ENCODE measurements at places on chromosomes 7 and 10.

DNA sequence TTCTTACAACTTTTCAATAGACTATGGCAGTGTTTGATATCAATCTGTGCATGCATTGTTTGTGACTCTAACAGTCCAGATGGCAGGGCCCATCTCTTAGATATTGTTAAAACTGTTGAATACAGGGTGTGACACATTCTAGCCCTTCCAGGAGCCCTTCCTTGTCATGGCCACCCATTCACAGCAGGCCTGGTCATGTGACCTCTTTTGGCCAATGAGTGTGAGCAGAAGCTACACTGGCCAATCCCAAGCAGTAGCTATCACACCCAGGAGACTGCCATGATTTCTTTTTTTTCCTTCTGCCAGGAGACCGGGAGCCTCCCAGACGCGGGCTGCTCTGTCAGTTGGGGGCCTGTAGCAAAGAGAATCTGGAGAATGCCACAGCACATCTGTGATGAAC lies 655.4 kb upstream of the MKI67 start:
- no peak for DNase-seq

GRCh38 chr7:521221-522070 lies 1.8 kb upstream of the PDGFA start:
- peak; percentile 64 for DNase-seq

DNA sequence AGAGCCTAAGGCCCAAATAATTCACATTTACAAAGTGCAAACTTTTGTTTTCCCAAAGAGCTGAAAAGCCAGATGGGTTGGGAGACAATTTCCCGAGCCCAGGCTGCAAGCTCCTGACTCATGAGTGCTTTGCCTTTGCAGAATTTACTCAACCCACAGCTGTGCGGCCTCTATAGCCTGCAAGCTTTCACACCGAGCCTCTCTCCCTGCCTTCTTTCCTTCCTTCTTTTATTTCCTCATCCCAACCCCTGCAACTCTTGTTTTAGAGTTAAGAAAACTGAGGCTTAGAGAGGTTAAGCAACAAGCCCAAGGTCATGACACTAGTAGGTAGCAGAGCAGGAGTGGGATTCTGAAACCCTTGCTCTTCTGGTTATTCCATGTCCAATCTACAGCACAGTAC lies 203.0 kb upstream of the GPR26 start:
- no peak for DNase-seq

DNA sequence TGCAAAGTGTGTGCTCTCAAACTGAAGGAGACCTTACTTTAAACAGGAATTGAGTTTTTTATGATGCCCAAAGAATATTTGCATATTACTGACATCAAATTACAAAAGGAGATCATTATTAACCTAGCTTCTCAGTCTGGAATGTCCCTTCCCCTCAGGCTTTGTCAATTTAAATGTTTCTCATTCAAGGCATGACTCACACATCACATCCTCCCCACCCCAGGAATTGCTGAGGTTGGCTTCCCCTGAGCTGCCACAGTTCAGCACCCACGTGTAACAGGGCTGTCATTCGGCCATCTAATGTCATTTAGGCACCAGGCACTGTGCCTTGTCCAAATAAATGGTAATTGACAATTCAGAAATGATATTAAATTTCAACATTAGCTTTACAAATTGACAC lies 305.9 kb upstream of the MGMT start:
- peak; percentile 79 for DNase-seq

- no peak for DNase-seq
These were observed 206.9 kb downstream of the CREB5 start for GRCh38 chr7:28619256-28619655.

GRCh38 chr7:10802011-10802410 lies 171.7 kb upstream of the PHF14 start:
- DNase-seq: no peak

DNA sequence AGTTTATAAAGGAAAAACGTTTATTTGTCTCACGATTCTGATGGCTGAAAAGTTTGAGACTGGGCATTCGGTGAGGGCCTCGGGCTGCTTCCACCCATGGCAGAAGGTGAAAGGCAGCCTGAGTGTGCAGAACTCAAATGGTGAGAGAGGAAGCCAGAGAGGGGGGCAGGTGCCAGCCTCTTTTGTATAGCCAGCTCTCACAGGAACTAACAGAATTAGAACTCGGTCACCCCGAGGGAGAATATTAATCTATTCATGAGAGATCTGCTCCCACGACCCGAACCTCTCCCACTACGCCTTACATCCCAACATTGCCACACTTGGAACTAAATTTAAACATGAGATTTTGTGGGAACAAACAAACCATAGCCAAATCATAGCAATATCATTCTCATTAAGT lies 112.6 kb downstream of the ZPBP start:
- no peak for DNase-seq

DNA sequence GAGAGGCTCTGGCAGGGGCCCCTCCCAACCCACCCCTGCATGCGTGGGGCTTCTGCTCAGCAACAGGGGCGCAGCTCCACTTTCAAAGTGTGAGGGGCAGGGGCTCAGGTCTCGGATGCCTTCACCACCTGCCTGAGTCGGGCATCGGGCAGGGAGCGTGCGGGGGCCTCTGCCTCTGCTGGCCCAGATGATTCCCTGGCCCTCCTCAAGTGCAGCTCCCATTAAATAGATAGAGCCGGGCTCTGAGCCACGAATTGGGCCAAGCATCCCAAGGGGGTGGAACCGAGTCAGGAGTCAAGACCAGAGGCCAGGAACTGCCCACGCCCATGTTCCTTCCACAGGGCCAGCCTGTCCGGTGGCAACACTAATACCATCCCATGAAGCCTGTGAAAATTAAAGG lies 108.9 kb upstream of the FAM20C start:
- DNase-seq: no peak

GRCh38 chr7:6179620-6180343 lies 92.6 kb downstream of the CYTH3 start:
- no peak for DNase-seq

DNA sequence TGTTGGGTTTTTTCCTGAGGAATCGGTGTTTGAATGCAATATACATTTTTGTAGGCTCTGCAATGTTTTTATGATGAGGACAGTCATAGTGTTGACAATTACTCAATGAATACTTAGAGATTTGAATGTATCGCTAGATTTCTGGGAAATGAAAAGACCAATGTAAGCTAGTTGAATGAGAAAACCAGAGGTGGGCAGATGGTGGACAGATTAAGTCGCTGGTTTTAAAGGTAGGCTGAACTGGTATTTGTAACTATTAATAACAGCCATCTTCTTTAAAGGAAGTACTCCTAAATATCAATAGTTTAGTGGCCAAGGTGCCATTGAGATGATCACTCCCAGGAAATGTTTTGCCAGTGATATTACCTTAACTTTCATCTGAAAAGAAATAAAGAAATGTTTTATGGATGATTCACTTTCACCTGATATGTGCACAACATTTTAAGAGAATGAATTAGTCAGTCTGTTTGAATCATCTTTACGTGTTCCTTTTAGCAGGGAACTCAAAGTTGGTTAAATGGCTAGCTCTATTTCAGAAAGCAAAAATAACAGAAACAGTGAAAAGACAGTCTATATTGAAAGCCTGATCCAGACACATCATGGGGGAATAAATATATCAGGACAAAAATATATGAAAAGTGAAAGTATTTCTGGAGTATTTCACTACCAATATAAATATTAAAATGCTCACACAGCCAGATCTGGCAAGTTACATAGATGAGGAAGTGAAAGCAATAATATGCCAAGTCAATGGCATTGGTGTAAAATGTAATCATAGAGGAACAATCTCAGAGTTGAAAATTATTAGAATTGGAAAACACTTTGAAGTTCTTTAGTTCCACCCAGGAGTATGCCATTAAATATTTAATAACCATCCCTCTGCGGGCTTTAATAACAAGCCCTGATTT lies 20.7 kb downstream of the MET start:
- peak; percentile 69 for DNase-seq

GRCh38 chr10:15718694-15719048 lies 1.1 kb downstream of the ITGA8 start:
- no peak for DNase-seq

DNA sequence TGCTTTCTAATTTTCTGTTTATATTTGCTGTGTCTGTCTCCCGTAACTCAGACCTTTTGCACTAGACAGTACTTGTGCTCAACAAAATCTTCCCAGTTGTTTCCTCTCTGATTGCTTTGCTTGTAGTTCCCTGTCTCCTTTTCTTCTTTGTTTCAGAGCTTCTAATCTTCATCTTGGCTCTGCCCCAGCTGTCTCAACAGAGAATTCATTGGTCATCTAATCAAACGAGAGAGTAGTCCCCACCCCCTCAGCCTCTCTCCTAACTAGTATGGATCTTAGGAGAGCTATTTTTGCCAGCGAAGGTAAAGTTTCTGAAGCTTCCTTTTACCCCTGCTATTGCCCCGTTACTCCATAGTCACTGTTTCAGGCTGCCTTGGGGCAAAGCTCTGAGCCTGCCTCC lies 32.8 kb downstream of the SLC26A4 start:
- no peak for DNase-seq

- no peak for DNase-seq
These were observed 150.4 kb downstream of the PRKG1 start for GRCh38 chr10:51224671-51225161.

GRCh38 chr10:44355630-44356029 lies 29.3 kb downstream of the CXCL12 start:
- no peak for DNase-seq

GRCh38 chr10:21464134-21464533 lies 61.3 kb downstream of the SKIDA1 start:
- DNase-seq: no peak

- DNase-seq: no peak
These were observed 52.7 kb downstream of the DIP2C start for GRCh38 chr10:636769-637168.

- no peak for DNase-seq
These were observed 252.6 kb upstream of the ANKRD30A start for GRCh38 chr10:36872702-36873393.

- no peak for DNase-seq
These were observed 33.9 kb upstream of the EEPD1 start for GRCh38 chr7:36119005-36119706.
